ENCODE measurements at places on chromosomes 1 and 21.
A peak's percentile ranks its signal among the peaks of the same experiment; 100 is the strongest.

DNA sequence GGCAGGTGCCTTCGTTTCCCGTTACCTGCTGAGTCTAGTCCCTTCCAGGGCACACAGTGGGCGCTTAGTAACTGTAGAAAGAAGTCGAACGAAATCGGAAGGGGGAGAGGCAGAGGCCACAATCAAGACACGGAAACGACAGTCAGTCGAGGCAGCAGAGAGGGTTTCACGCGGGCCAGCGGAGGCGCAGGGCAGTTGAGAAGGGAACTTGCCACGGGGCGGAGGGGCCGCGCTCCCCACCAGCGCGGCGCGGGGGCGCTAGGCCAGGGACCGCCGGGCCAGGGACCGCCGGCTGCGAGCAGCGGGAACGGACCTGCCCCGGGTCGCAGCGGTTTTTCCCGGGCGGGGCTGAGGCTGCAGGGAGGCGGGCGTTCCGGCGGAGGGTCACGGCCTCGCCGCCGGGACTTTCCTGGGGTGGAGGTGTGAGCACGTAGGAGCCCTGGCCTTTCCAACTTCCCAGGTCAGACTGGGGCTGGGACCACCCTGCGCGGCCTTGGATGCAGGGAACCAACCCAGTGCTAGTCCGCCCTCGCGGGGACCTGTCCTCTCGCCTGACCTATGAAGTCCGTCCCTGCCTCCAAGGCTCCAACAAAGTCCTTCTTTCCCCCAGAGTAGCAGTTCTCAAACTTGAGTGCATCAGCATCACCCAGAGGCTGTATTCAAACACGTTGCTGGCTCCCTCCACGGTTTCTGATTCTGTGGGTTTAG is 150.1 kb upstream of the FGGY start:
- no peak for DNase-seq

DNA sequence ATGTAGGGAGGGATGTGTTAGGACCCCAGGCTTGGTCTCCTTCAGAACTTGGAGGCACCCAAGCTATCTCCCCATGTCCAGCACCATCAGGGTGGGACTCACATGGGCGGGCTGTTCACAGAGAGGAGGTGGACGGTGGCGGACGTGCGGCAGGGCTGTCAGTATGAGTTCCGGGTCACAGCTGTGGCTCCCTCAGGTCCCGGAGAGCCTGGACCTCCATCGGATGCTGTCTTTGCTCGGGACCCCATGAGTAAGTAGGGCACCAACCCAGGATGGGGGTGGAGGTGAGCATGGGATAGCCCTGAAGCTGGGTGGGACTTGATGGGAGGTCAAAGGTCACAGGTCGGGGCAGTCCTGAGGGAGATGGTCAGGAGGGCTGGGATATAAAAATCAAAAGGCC is 27.8 kb downstream of the IGFN1 start:
- DNase-seq, result no peak

DNA sequence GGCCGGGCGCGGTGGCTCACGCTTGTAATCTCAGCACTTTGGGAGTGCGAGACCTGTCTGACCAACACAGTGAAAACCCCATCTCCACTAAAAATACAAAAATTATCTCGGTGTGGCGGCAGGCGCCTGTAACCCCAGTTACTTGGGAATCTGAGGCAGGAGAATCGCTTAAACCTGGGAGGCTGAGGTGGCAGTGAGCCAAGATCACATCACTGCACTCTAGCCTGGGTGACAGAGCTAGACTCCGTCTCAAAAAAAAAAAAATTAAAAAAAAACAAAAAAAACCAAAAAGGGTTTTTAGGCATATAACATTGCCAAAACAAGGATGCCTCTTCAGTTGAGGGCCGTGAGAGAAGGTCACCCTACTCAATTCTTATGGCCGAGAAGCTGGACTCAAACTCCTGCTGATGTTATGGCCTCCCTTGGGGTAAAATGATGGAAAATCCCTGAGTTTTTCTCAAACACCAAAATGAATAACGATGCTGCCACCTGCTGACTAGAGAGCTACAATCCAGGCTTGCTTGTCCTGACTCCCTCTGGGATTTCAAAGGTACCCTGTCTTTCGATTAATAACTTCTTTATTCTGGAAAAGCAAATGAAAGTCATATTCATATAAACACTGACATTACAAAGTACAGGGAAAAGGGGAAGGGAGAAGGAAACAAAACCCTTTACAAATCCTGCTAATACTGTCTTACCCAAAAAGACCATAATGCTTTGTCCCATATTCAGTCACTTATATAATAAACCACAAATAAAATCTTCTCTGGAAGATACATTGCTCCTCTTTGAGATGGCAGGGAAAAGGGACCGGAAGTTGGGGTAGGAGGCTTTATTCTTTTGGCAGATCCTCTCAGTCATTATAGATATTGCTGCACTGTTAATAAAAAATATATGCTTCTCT is 10.7 kb downstream of the RAB42 start:
- peak; percentile 32 for DNase-seq

- no peak for DNase-seq
Measured at GRCh38 chr1:78408810-78409209, 82.0 kb upstream of the PTGFR start.

- DNase-seq, result no peak
Measured at GRCh38 chr1:200240656-200241055, 169.2 kb downstream of the ZNF281 start.

- DNase-seq, result no peak
Measured at GRCh38 chr1:62438163-62438562, 1.3 kb downstream of the USP1 start.

DNA sequence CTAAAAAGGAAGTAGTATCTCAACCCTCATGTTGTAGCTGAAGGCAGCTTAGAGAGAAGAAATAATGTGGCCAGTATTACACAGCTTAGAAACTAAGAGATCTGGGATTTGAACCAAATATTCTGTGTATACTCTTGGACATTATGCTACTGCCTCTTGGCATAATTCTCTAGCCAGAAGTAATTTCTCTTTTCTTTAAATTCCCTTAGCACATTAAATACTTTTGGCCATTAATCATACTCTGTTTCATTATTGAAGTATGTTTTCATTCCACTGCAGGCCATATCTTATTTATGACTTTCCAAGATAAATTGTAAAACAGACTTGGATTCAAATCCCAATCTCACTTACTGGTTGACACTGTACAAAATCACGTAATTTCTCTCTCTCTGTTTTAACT is 181.3 kb upstream of the SPAG17 start:
- DNase-seq, result no peak

DNA sequence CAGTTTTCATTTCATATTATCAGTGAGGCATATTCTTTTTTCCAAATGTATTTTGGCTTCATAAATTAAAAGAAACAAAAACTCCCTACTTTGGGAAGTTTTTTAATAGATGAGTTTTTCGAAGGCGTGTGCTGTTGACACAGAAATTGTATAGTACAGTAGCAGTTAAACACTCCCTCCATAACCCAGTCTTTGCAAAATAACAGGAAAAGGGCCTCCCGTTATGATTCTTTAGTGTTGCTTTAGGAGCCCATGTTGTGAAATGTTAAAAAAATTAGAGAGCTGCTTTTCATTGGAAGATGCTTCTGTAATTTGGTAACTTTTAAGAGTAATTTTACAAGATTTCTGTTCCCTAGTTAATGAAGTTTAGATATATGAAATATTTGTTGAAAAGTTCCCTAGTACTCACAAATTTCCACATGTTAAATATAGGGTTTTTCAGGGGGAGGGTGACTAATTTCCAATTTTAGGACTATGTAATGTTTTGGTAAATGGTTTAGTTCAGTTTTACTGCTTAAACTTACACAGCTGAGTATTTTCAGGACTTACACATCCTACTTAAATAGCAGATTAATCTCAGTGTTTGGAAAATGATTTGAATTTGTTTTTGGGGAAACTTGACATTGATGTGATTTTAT is 2.0 kb downstream of the CAMSAP2 start:
- DNase-seq, result no peak

- DNase-seq, result no peak
Measured at GRCh38 chr1:68696221-68696620, 199.3 kb upstream of the DEPDC1 start.

DNA sequence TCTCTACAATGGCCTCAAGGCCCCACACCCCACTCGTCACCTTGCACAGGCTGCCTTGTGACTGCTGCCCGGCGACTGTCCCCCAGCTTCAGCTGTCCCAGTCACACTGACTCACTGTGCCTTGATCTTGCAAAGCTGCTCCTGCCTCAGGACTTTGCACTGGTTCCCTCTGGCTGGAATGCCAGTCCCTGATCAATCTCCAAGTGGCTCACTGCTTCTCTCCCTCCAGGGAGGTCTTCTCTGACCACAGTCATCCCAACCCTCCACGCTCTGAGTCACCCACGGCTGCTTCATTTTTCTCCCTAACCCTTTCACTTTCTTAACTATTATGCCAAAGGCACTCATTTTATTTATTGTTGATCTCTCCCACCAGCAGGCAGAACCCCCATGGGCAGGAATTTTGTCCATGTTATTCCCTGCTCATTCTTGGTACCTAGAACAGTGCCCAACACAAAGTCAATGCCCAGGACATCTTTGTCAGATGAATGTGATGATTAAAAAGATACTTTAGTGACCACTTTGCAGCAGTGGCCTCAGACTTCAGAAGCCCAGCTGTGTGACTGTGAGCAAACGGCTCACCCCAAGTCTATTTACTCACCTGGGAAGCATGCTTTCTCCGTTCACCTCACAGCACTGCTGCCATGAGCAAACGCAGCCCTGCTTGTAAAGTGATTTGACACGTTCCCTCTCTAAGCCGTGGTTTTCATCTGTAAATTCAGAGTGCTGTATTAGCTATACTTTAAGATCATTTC is 53.4 kb downstream of the ZBTB18 start:
- peak; percentile 69 for DNase-seq

GRCh38 chr21:16076465-16076864 is 346.7 kb downstream of the USP25 start:
- DNase-seq, result no peak

DNA sequence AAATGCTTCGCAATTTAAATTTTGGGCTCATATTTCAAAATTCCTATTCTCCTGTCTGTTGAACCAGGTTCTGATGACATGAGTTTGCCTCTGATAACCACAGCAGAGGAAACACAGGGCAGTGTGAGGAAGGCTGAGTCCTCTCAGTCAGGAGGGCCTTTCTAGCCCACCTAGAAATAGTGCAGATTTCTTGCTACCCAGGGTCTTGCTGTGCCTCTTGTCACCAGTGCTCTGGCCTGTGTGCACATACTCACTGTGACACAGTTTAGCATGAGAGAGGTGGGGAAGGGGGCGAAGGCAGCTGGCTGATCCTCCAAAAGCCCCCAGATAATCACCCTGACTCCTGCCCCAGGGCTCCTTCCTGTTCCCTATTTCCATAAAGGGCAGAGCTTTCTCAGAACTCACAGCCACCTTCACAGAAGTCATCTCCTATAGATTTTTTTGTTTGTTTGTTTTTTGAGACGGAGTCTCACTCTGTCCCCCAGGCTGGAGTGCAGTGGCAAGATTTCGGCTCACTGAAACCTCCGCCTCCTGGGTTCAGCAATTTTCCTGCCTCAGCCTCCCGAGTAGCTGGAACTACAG is 23.7 kb downstream of the ERRFI1 start:
- DNase-seq, result no peak

- DNase-seq, result no peak
Measured at GRCh38 chr1:1670866-1671265, 12.1 kb upstream of the CDK11B start.

- no peak for DNase-seq
Measured at GRCh38 chr21:28066076-28066475, 926.6 kb downstream of the LTN1 start.

DNA sequence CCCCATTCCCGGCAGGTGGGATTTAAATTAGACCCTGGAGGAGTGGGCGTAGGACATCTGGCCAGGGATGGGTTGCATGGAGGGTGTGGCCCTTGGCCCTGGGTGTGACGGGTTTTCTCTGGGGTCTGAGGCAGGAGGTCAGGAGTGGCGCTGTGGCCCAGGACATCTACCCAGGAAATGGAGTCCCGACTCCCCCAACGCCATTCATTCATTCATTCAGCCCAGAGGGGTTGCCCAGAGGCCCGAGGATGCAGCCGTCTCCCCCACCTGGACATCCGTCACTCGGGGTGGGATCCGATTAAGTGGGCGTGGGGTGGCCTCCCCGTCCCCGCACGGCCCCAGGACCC is 663 bp downstream of the ATP13A2 start:
- DNase-seq, result no peak

- peak; percentile 64 for DNase-seq
Measured at GRCh38 chr1:5980314-5981008, 11.8 kb downstream of the NPHP4 start.

GRCh38 chr1:23039308-23039826 is 20.1 kb downstream of the KDM1A start:
- no peak for DNase-seq

- no peak for DNase-seq
Measured at GRCh38 chr1:57165546-57165945, 199.7 kb upstream of the C8B start.

DNA sequence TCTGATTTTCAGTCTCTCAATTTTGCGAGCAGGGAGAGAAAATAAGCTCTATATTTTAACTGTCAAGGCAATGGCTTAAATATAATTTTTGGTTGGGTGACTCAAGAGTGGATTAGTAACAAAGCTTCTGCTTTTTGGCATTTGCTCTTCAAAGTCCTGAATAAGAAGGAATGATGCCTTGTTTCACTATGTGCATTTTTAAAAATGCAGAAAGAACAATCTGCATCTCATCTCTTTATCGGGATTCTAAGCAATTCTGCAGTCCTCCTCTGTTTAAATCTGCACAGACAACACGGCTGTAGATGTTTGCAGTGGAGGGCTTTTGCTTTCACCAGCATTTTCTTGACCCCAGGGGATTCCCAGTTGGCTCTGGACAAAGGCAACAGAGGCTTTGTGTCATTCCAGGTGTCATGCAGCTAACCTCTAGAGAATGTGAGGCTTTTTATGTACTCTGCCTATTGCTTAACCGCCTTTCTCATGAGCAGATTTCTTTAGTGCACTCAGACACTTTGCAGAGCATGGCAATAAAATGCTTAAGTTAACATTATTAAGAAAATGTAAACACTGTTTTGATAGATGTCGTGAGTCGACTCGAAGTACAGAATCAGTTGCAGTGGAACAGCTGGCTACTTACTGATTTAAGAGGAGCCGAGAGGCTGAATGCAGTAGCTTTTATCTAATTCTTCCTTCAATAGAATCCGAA is 783.2 kb upstream of the NEGR1 start:
- no peak for DNase-seq

DNA sequence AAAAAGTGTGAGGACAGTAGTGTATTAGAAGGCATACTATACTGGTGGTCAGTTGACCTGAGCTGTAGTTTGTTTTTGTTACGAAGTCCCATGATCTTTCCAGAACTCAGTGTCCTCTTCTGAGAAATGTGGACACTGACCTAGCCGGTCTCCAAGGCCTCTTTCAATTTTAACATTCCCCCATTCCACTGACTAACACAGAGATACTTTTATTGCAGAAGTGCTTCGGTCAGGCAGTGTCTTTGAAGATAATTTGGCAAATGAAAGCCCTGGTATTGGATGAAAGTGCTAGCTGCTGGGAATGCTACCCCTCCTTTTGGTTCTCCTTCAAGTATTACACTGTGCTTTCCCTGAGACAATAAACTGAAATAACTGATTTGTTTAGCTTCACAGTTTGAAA is 89.4 kb downstream of the LMO4 start:
- DNase-seq, result no peak

DNA sequence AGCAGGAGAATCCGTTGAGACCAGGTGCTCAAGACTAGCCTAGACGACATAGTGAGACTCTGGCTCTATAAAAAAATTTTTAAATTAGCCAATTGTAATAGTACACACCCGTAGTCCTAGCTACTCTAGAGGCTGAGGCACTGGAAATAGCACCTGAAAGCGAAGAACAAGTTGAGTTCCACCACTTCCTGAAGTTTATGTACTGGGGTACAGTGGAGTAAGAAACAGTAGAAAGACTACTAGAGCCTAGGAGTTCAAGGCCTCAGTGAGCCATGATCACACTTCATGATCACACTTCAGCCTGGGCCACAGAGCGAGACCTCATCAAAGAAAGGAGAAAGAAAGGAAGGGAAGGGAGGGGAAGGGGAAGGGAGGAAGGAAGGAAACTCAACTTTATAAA is 19.8 kb downstream of the RSBN1 start:
- DNase-seq, result no peak

All from retinal pigment epithelial cell (primary cell).